Ascending aorta (tissue), 2 donors: ENCODE measurements at places on chromosomes 6 and 20.

GRCh38 chr20:4329232-4329631 is 313.9 kb upstream of the RNF24 start:
- H3K36me3 ChIP-seq: no peaks in the 10 kb centered on the region
- H3K4me3 ChIP-seq: no peak overlapping the region
- H3K27ac ChIP-seq: no peak overlapping the region
- H3K27me3 ChIP-seq: no peaks in the 10 kb centered on the region
- no peak for DNase-seq

GRCh38 chr20:60138256-60139220 is 180.3 kb downstream of the CDH26 start:
- no peaks in the 10 kb centered on the region for H3K27me3 ChIP-seq
- no peaks in the 10 kb centered on the region for H3K36me3 ChIP-seq
- no peak overlapping the region for H3K27ac ChIP-seq
- peak overlapping the region; percentile 41 for H3K4me3 ChIP-seq
- H3K4me1 ChIP-seq: no peaks in the 10 kb centered on the region
- no peak for DNase-seq

GRCh38 chr20:49583669-49584417 is 15.9 kb upstream of the PTGIS start:
- H3K27ac ChIP-seq: peak overlapping the region; percentile 100
- peaks cover 31% of the 10 kb centered on the region for H3K4me1 ChIP-seq
- H3K27me3 ChIP-seq: no peaks in the 10 kb centered on the region
- no peaks in the 10 kb centered on the region for H3K36me3 ChIP-seq
- peak; percentile 92 for DNase-seq

GRCh38 chr6:123515715-123516114 is 121.0 kb downstream of the TRDN start:
- H3K36me3 ChIP-seq: no peaks in the 10 kb centered on the region
- no peak overlapping the region for H3K27ac ChIP-seq
- H3K4me3 ChIP-seq: no peak overlapping the region
- no peak for DNase-seq

DNA sequence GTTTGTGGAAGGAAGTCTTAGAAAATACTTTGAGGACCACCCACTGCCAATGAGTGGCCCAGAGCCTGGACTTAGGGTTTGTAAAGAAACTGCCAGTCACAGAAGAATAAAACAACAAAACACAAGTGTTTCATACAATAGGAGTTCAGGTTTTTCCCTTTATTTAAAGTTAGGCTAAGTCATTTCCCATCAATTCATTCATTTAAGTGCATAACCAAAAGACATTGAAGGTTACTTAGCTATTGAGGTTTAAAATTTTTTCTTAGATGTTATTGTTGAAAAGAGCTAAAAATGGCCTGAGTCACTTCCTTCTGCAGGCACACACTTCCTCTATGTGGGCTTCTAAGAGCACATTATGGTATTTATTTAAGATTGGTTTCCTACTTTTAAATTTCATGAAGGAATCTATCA is 54.2 kb downstream of the ARMC2 start:
- H3K4me1 ChIP-seq: peaks cover 6% of the 10 kb centered on the region
- no peak for DNase-seq
- H3K36me3 ChIP-seq: no peaks in the 10 kb centered on the region

- H3K27me3 ChIP-seq: no peaks in the 10 kb centered on the region
- no peak overlapping the region for H3K27ac ChIP-seq
- H3K4me3 ChIP-seq: no peak overlapping the region
- DNase-seq: peak; percentile 37
Measured at GRCh38 chr6:44531442-44532015, 144.0 kb downstream of the CDC5L start.

DNA sequence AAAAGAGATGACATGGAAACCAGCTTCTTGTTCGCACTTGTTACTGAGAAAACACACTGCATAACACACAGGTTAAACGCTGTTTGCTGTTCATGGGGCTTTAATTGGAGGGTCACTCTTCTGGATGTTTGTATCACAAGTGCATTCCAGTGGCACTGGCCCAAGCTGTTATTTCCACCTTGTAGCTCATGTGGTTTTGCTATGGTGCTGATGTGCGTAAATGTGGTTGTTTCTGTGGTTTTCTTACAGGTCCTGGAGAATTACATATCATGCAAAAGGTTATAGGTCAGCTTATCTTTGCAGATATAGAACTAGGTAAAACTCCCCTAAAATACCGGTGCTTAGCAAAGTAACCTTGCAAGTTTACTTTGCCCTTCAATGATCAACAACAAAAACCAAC is 89.3 kb upstream of the AHI1 start:
- no peaks in the 10 kb centered on the region for H3K4me1 ChIP-seq
- DNase-seq: no peak
- no peaks in the 10 kb centered on the region for H3K36me3 ChIP-seq
- H3K27me3 ChIP-seq: no peaks in the 10 kb centered on the region
- H3K27ac ChIP-seq: no peak overlapping the region

DNA sequence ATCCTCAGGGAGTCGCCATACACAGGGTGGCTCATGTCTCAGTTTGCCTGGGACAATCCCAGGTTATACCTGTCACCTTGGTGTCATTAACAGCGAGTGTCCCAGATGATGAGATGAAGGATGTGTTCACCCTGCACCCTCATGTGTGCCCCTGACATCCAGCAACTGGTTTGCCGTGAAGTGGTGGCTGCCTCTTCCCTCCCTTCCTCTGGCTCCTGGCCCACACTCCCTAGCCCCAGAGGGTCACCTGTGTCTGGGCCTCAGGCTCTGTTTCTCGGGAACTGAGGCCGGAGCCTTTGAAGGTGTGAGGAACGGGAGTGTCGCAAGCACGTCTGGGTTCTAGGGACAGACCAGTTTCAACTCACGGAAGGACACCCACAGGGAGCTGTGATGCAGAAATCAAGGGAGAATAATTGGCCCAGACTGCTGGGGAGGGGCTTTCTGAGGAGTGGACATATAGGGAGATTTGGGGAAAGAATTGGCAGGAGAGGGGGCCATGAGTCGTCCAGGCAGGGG is 35.8 kb upstream of the PHACTR3 start:
- no peaks in the 10 kb centered on the region for H3K36me3 ChIP-seq
- peaks cover 6% of the 10 kb centered on the region for H3K27me3 ChIP-seq
- H3K27ac ChIP-seq: no peak overlapping the region
- no peak overlapping the region for H3K4me3 ChIP-seq

- H3K4me1 ChIP-seq: no peaks in the 10 kb centered on the region
- no peak for DNase-seq
- no peaks in the 10 kb centered on the region for H3K36me3 ChIP-seq
- H3K4me3 ChIP-seq: no peak overlapping the region
- H3K27me3 ChIP-seq: no peaks in the 10 kb centered on the region
Measured at GRCh38 chr6:127567476-127567875, 9.5 kb upstream of the C6orf58 start.

DNA sequence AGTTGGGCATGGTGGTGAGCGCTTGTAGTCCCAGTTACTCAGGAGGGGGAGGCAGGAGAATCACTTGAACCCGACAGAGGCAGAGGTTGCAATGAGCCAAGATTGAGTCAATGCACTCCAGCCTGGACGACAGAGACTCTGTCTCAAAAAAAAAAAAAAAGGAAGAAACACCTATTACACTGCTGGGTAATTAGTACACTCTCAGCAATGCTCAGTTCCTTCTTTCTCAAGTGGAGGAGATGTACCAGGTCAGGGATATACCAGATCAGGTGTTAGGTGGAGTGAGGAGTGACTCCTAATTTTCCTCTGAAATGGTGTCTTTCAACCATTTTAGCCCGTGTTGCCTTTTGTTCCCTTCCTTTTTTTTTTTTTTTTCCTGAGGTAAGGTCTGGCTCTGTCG is 30.0 kb upstream of the UBR2 start:
- no peaks in the 10 kb centered on the region for H3K27me3 ChIP-seq
- no peak overlapping the region for H3K4me3 ChIP-seq
- DNase-seq: no peak
- H3K36me3 ChIP-seq: no peaks in the 10 kb centered on the region
- H3K4me1 ChIP-seq: no peaks in the 10 kb centered on the region

GRCh38 chr6:101422251-101422650 is 28.7 kb downstream of the GRIK2 start:
- H3K4me1 ChIP-seq: no peaks in the 10 kb centered on the region
- H3K27me3 ChIP-seq: no peaks in the 10 kb centered on the region
- no peak overlapping the region for H3K4me3 ChIP-seq
- no peak for DNase-seq

DNA sequence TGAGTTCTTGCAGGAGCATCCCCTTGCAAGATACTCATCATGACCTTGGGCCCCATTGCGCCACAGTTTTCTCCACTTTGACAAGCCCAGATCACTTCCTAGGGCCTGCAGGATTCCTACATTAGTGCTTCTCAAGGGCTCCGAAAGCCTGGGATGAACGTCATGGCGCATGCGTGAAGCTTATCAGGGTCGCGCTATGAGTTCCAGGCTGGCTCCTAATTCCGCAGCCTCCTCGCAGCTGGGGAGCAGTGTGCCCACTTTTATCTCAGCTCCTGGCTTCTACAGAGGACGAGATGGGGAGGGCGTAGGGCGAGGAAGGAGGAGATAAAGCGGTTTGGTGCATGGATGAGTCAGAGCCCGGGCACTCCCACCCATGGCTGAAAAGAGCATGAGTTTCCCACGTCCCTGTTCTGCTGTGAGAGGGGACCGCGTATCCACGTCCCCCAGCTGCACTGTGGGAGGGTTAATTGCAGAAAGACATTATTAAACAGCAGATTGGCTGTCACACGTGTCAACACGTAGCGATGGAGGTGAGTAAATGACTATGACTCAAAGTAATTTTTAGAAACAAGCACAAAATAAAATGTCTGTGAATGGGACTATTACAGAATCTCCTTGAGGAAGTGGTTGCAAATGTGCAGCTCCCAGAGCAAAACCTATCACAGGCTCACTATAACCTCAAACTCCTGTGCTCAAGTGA is 72.9 kb upstream of the DSP start:
- no peak overlapping the region for H3K27ac ChIP-seq
- no peaks in the 10 kb centered on the region for H3K36me3 ChIP-seq
- H3K27me3 ChIP-seq: no peaks in the 10 kb centered on the region
- no peaks in the 10 kb centered on the region for H3K4me1 ChIP-seq
- no peak for DNase-seq

DNA sequence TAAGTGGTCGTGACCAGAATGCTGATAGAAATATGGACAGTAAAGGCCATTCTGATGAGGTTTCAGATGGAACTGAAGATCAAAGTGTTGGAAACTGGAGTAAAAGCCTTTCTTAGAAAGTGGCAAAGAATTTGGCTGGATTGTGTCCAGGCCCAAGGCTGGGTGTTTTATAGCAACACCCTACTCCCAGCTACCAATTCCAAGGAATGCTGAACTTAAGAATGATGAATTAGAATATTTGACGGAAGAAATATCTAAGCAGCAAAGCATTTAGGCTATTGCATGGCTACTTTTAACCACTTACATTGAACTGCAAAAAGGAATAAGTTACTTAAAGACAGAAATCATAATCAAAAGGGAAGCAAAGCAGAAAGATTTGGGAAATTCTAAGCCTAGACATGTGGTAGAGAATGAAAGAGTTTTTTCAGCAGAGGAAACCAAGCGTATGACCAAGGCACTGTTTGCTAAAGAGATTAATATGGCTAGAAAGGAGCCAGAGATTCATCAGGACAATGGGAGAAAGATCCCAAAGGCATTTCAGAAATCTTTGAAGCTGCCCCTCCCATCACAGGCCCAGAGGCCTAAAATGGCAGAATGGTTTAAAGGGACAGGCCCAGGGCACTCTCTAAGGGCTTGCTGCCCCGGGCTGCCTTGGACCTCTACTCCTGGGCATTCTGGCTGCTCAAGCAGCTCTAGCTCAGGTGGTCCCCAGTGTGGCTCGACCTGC is 25.8 kb downstream of the SDHAF4 start:
- H3K4me3 ChIP-seq: no peak overlapping the region
- no peak for DNase-seq
- no peak overlapping the region for H3K27ac ChIP-seq
- H3K36me3 ChIP-seq: peaks cover 9% of the 10 kb centered on the region
- H3K27me3 ChIP-seq: no peaks in the 10 kb centered on the region

DNA sequence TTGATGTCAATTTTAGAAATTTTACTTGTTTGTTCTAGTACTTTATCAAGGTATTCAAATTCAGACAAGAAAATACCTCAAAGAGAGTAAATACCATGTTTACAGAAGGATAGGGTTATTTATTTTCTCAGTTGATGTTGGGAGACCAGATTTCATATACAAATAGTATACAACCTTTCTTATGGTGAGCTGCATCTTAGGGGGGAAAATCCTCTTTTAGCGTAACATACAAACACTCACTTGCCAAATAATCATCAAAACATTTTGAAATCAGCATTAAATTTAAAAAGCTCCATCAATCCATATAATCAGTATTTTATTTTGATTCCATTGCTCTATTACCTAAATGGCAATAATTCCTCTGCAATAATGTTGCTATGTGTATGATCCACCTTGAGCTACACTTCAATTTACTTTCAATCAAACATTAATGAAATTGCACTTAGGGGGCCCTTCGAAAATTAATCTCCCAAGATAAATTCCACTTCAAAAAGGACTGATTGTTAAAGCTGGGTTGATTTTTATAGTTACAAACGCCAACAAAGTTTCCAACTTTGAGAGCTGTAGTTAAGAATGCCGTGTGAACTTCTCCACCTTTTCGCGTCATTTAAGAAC is 2.2 kb downstream of the NKX2-4 start:
- H3K4me3 ChIP-seq: no peak overlapping the region
- no peak for DNase-seq
- no peaks in the 10 kb centered on the region for H3K4me1 ChIP-seq
- no peak overlapping the region for H3K27ac ChIP-seq

GRCh38 chr20:24892931-24893330 is 56.1 kb upstream of the CST7 start:
- H3K27ac ChIP-seq: no peak overlapping the region
- no peak for DNase-seq
- H3K4me1 ChIP-seq: no peaks in the 10 kb centered on the region
- no peaks in the 10 kb centered on the region for H3K27me3 ChIP-seq
- no peak overlapping the region for H3K4me3 ChIP-seq

GRCh38 chr6:170564936-170565530 is 10.9 kb downstream of the TBP start:
- no peak overlapping the region for H3K4me3 ChIP-seq
- peaks cover 52% of the 10 kb centered on the region for H3K36me3 ChIP-seq
- no peaks in the 10 kb centered on the region for H3K27me3 ChIP-seq

DNA sequence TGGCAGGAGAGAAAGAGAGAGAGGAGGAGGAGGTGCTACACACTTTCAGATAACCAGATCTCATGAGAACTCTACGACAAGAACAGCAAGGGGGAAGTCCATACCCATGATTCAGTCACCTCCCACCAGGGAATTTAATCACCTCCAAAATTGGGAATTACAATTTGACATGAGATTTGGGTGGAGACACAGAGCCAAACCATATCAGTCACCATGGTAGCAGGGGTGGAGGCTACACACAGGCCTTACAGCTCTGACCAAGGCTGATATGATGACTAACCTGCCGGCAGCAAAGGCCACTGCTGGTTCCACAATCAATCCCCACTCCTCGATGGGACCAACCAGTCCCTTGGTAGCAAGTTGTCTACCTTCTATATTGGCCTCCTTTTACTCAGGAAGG is 13.6 kb upstream of the RBM24 start:
- H3K27ac ChIP-seq: no peak overlapping the region
- H3K27me3 ChIP-seq: no peaks in the 10 kb centered on the region
